Calu3 (cell line): ENCODE measurements at places on chromosomes 13 and 19. TPM values are rescaled to one million over a fixed set of nuclear protein-coding genes. Genes with fewer than 3 reads are reported as not detected.
A peak's percentile ranks its signal among the peaks of the same experiment; 100 is the strongest.

GRCh38 chr19:17348700-17349099 is 11.3 kb downstream of the GTPBP3 start:
- no peak overlapping the region for H3K27ac ChIP-seq
- H3K36me3 ChIP-seq = peaks cover 6% of the 10 kb centered on the region
- H3K4me1 ChIP-seq = peaks cover 9% of the 10 kb centered on the region
- peak; percentile 41 for DNase-seq

- H3K27ac ChIP-seq = no peak overlapping the region
- no peak overlapping the region for H3K4me3 ChIP-seq
- peaks cover 5% of the 10 kb centered on the region for H3K36me3 ChIP-seq
- DNase-seq = no peak
- H3K27me3 ChIP-seq = no peaks in the 10 kb centered on the region
These were observed 89.3 kb downstream of the MIPEP start for GRCh38 chr13:23799945-23800344.

GRCh38 chr13:76711550-76712182 is 174.5 kb downstream of the KCTD12 start:
- H3K36me3 ChIP-seq = no peaks in the 10 kb centered on the region
- H3K4me3 ChIP-seq = no peak overlapping the region
- no peak for DNase-seq
- no peak overlapping the region for H3K27ac ChIP-seq

DNA sequence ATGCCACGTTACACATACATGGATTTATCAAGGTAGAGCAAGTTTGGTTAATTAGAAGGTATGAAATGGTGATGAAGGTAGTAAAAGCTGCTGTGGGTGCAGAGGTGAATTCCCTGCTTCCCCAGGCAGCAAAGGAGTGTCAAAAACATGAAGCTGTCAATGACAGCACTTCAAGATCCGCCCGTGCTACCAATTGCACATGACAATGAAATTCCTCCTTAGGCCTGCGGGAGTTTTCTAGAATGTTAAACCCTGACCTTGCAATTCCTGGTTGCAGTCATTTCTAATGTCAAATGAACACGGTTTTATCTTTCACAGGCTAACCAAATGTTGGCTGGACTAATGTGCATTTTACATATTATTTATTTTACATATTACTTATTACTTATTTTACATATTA is 67.7 kb upstream of the LSM14A start:
- DNase-seq = no peak
- H3K4me3 ChIP-seq = no peak overlapping the region
- peaks cover 73% of the 10 kb centered on the region for H3K27me3 ChIP-seq
- no peaks in the 10 kb centered on the region for H3K36me3 ChIP-seq
- no peak overlapping the region for H3K27ac ChIP-seq

DNA sequence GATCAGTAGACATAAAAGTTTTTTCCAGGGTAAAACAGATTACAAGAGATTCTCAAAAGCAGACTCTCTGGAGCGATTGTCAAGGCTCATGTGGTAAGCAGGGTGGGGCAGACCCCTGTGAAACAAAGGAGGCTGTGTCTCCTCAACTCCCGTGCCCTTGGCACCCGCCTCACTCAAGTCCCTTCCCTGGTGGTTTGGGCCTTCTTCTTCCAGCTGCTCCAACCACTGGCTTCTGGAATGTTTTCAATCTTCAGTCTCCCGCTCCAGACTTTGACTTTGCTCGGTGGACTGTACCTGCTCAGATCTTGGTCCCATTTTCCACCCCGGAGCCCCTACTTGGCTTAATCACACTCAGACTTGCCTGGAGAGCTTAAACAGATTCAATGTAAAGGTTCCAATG is 74.8 kb upstream of the STK24 start:
- H3K4me1 ChIP-seq = peaks cover 24% of the 10 kb centered on the region
- DNase-seq = no peak
- H3K27ac ChIP-seq = peak overlapping the region; percentile 20
- no peak overlapping the region for H3K4me3 ChIP-seq

DNA sequence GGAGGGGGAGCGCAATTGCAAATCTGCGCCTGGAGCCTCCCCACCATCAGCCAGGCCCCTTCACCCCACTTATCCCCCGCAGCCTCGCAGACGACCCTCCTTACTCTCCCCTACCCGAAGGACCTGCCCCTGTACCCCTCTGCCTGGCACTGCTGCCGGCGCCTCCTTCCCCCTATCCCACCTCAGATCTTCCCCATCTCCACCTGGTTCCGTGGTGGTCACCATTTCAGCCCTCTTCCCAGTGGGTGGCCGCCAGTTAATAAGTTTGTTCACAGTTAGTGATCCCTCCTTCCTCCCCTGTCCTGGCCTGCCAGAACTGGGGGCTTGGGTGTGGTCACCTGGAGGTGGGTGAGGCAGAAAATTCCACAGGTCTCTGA is 397 bp downstream of the SLC44A2 start:
- H3K36me3 ChIP-seq = peaks cover 24% of the 10 kb centered on the region
- H3K4me1 ChIP-seq = peaks cover 17% of the 10 kb centered on the region
- peak overlapping the region; percentile 84 for H3K27ac ChIP-seq
- peak overlapping the region; percentile 82 for H3K4me3 ChIP-seq

DNA sequence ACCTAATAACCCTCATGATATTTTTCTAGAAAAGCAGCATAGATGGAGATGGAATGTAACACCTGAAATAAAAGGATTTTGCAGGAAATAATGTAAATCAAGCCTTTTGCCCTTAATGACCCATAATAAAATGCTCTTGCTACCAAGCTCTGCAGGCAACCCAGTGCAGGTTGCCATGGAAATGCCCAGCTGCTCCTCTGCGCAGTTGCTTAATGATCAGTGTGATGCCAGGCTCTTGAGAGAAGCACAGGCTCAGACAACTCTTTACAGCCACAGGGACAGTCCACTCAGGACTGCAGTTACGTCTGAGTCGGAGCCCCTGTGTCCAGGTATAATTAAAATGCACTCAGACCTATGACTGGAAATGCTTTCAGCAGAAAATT is 165.5 kb downstream of the LACC1 start:
- H3K4me1 ChIP-seq = no peaks in the 10 kb centered on the region
- DNase-seq = no peak
- no peaks in the 10 kb centered on the region for H3K36me3 ChIP-seq
- H3K27ac ChIP-seq = no peak overlapping the region
- H3K4me3 ChIP-seq = no peak overlapping the region

DNA sequence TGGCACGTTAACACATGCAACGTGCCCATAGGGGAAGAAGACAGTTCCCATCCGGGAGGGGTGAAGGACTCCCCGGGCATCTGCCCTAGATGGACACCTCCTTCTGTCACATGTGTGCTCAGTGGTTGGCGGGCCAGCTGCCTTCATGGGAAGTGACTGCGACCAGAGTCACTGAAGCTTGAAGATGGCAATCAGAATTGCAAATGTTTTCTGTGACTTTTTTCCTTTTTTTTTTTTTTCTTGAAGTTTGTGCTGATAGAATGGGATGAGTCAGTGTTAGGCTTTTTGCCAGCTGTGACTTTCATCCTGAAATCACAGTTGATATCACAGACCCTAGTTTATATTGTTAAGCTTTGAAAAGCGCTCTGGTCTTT is 109.2 kb upstream of the MCF2L start:
- no peak overlapping the region for H3K27ac ChIP-seq
- DNase-seq = no peak
- H3K4me3 ChIP-seq = no peak overlapping the region

Gene ANKLE1
- 0.32 and 0.66 TPM in 2 replicates for total RNA-seq

Gene POGLUT2
- total RNA-seq = 1.9 and 2.3 TPM in 2 replicates

GRCh38 chr13:51614350-51614786 is 30.1 kb downstream of the WDFY2 start:
- H3K27me3 ChIP-seq = no peaks in the 10 kb centered on the region
- no peaks in the 10 kb centered on the region for H3K4me1 ChIP-seq

DNA sequence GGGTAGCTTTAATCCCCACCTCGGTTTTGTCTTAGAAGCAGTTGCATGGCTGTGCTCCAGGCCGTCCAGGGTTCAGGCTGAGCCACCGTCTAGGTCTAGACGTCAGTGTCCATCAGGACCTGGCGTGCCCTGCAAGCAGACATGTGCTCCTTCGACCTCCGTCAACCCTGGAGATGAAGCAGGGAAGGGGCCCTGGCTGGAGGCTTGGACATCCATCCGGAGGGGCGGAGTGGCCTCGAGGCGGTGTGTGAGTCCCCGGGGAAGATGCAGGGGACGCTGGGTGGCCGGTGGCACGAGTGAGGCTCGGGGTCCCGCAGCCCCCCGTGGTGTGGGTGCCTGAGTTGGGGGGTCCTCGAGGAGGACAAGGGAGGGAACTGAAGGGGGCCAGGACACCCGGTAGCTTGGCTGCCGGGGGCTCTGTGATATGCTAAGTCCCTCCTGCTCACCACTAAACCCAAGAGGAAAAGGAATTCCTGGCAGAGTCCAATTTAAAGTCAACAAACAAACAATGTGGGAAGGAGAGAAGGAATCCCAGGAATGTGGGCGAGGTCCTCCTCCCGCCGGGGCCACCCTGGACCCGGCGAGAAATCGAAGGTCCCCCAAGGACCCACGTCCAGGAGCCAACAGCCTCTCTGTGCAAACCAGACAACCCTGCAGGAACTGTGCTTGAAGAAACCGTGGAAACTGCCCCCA is 14.9 kb upstream of the PTBP1 start:
- no peaks in the 10 kb centered on the region for H3K27me3 ChIP-seq
- peak overlapping the region; percentile 54 for H3K4me3 ChIP-seq
- H3K27ac ChIP-seq = no peak overlapping the region
- peaks cover 6% of the 10 kb centered on the region for H3K36me3 ChIP-seq
- DNase-seq = peak; percentile 53

DNA sequence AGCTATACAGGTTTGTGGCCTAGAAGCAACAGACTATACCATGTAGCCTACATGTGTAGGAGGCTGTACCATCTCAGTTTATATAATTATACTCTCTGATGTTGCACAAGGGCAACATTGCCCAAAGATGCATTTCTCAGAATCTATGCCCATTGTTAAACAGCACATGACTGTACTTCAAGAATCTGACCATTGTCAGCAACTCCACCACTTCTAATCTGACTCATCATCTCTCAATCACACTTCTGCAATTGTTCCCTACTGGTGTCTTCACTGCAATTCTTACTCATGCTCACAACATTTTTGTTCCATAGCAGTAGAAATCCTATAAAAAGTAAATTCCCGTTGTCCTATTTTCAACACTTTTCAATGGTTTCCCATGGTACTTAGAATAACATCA is 63.9 kb upstream of the ATXN8OS start:
- no peak overlapping the region for H3K27ac ChIP-seq
- H3K36me3 ChIP-seq = no peaks in the 10 kb centered on the region
- no peaks in the 10 kb centered on the region for H3K4me1 ChIP-seq
- no peak for DNase-seq
- no peak overlapping the region for H3K4me3 ChIP-seq

DNA sequence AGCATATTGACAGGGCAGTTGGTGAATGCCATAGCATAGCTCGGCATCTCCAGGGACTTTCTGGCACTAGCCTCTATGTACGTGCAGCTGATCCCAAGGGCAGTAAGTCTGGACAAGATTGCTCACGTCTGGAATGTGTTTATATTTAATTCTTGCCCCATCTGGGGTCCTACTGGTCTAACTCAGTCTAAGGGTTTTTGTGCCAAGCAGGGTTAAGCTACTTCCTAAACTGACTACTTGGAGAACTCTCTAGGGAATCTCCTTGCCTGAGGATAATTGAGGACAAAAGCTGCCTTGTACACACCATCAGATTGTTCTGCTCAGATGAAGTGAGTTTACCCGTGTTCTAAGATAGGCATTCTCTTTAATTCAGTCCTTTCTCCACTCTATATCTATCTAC is 358.1 kb downstream of the MYO16 start:
- no peak for DNase-seq
- H3K27ac ChIP-seq = no peak overlapping the region
- no peak overlapping the region for H3K4me3 ChIP-seq
- no peaks in the 10 kb centered on the region for H3K4me1 ChIP-seq
- H3K36me3 ChIP-seq = no peaks in the 10 kb centered on the region
- H3K27me3 ChIP-seq = no peaks in the 10 kb centered on the region
